Spleen (tissue), 13 donors: ENCODE measurements at places on chromosomes 12 and 14. TPM values are rescaled to one million over a fixed set of nuclear protein-coding genes. Genes with fewer than 3 reads are reported as not detected.

DNA sequence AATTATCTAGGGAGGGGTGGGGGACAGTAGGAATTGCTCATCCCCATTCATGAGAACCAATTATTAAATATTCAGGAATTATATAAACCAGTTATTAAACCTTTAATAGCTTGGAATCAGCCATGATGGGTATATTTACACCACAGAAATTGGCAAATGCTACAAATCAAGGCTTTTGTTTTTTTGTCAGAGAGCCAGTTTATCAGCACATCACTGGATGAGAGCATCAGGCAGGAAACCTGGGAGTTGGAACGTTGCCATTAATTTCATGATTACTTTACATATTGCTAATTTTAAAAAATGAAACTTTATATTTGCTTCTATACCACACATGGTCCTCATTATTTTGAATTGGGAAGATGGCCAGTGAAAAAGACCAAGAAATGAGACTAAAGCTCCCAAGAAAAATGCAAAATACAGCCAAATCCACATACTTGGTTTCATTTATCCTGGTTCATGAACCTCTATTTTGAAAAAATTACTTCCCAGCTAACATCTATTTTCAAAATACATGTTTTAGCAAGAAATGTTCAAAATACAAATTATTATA is 48.4 kb downstream of the ATL1 start:
- no peaks in the 10 kb centered on the region for H3K27me3 ChIP-seq
- H3K4me3 ChIP-seq = no peak overlapping the region
- H3K27ac ChIP-seq = no peak overlapping the region
- no peak for DNase-seq
- H3K4me1 ChIP-seq = no peaks in the 10 kb centered on the region

DNA sequence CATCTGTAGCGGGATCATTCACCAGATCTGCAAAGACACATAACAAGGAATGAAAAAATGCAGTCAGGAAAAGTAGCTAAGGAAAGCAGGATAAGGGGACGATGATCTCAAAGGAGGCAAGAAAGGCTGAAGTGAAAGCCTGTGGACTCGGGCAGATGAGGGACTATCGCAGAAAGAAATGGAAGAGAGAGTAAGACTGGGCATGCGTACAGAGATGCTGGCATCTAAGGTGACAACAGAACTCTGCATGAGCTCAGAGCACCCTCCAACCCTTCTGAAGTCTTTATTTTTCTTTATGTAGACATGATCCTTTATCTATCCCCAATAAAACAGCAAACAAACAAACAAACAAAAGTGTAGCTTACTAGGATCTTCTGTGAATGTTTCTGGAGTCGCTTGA is 7.2 kb downstream of the MFAP5 start:
- DNase-seq = no peak
- no peaks in the 10 kb centered on the region for H3K4me1 ChIP-seq
- no peaks in the 10 kb centered on the region for H3K27me3 ChIP-seq
- H3K36me3 ChIP-seq = no peaks in the 10 kb centered on the region
- no peak overlapping the region for H3K27ac ChIP-seq
- no peak overlapping the region for H3K4me3 ChIP-seq

The CCDC196 gene
- total RNA-seq = not detected

DNA sequence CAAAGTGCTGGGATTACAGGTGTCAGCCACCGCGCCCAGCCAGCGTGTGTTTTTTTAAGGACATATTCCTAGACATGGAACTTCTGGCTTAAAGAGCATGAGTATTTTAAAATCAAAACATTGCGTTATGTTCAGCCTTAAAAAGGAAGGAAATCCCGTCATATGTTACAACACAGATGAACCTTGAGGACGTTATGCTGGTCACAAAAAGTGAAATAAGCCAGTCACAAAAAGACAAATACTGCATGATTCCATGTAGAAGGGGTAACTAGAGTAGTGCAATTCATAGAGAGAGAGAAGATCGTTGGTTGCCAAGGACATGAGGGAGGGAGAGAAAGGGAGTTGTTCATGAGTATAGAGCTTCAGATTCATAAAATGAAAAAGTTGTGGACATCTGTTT is 53.9 kb downstream of the ACACB start:
- no peak overlapping the region for H3K4me3 ChIP-seq
- H3K27me3 ChIP-seq = no peaks in the 10 kb centered on the region
- H3K4me1 ChIP-seq = no peaks in the 10 kb centered on the region
- DNase-seq = no peak
- H3K36me3 ChIP-seq = peaks cover 84% of the 10 kb centered on the region

GRCh38 chr12:40309001-40309400 is 84.2 kb downstream of the LRRK2 start:
- no peak overlapping the region for H3K27ac ChIP-seq
- no peak overlapping the region for H3K4me3 ChIP-seq
- no peaks in the 10 kb centered on the region for H3K36me3 ChIP-seq
- H3K27me3 ChIP-seq = no peaks in the 10 kb centered on the region
- no peak for DNase-seq
- H3K4me1 ChIP-seq = peaks cover 12% of the 10 kb centered on the region

DNA sequence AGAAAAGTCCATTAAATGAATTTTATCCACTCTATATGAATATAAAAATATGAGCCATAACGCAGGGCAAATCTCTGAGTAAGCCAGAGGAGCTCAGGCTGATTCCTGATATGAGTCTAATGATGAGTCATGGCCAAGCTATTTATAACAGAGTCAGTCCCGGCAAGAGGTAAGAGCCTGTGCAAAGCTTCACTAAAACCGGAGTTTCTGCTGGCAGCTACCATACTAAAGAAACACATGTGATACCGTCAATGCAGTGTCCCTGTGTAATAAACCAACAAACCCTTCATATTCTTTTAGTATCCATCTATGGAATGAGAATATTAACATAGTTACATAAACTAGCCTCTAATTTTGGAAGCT is 319.4 kb downstream of the KCNC2 start:
- no peaks in the 10 kb centered on the region for H3K27me3 ChIP-seq
- H3K36me3 ChIP-seq = no peaks in the 10 kb centered on the region
- no peaks in the 10 kb centered on the region for H3K4me1 ChIP-seq
- H3K27ac ChIP-seq = no peak overlapping the region
- no peak for DNase-seq

DNA sequence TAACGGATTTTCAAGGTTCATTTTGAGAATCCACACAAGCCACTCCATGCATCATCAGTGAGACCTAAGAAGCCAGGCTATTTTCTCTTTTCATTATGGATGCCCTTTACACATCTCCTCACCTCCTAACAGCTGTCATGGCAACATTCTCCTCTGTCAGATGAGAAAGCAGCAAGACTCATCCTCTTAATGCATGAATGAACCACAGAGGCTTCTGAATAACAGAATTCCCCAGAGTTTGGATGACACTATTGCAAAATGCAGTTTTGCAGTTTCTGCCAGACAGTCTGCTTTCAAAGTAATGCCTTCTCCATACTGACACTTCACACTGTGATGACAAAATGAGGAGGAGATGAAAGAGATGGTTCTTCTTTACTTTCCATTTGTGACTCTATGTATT is 286.7 kb upstream of the GRIP1 start:
- DNase-seq = no peak
- H3K4me1 ChIP-seq = no peaks in the 10 kb centered on the region
- no peaks in the 10 kb centered on the region for H3K27me3 ChIP-seq
- no peak overlapping the region for H3K27ac ChIP-seq
- H3K36me3 ChIP-seq = no peaks in the 10 kb centered on the region

DNA sequence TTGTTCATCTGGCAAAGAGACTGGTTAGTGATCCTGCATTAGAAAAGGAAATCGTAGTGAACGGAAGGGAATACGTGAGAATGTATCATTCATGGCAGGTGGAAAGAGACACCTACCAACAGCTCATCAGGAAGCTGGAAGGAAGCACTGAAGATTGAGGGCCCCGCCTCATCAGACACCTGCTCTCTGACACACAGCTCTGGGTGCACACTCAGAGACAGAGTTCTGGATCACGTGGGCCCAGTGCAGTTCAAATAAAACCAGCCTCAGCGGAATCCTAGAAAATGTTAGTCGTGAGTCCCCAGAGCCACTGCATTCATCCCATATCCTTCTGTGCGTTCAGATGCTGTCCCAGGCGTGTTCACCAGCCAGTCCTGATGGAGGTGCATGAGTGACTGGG is 129.7 kb downstream of the GLT1D1 start:
- no peaks in the 10 kb centered on the region for H3K4me1 ChIP-seq
- H3K36me3 ChIP-seq = no peaks in the 10 kb centered on the region
- no peak for DNase-seq

DNA sequence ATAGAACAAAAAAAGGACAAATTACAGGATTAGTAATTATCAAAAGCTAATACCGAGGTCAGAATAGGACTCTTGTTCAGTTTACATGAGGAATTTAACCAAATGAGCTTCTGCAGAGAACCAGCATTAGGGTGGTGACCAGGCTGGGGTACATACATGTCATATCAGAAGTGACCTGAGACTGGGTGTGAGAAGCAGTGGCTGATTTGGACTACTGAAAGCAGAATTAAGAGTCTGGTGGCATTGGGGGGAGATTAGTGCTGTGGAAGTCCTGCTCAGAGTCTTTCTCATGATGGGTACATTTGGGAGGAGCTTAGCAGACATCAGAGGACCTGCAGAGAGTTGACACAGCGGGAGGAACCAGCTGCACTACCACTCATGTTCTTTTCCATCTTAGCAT is 21.7 kb downstream of the TRAF3 start:
- no peak for DNase-seq
- no peaks in the 10 kb centered on the region for H3K27me3 ChIP-seq
- H3K27ac ChIP-seq = peak overlapping the region; percentile 36
- H3K4me3 ChIP-seq = no peak overlapping the region
- no peaks in the 10 kb centered on the region for H3K36me3 ChIP-seq
- H3K4me1 ChIP-seq = peaks cover 25% of the 10 kb centered on the region

The MIP gene
- total RNA-seq = not detected

The TRIM9 gene
- total RNA-seq = 1.6 TPM

DNA sequence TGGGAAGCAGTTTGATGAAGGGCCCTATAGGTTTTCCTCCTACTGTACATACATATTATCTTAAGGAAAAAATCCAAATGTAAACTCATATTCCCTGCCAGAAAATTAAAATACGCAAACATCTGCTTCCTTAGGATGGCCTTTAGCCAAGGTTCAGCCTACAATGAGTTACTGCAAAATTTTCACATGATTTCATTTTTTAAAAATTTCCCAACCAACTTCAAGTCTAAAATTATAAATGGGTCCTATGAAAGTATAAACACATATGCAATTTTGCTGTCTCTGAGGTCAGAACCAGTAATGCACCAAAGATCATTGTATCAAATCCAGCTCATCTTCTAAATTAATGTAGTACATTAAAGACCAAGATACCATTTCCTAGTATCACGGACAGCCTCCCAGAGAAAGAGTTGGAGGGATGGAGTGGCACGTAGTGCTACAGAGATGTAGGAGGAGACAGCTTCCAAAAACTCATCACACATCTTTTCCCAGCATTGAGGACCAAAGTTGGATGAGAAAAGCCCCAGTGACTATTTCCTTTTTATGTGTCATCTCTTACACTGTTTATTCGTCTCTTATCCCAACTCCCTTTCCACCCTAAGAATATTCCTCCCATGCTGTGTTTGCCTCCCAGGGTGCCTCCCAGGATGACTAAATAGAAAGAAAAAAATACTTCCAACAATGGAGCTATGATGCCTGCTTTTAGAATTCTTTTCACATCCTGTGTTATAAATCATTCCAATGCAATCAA is 92.3 kb upstream of the SLCO1C1 start:
- H3K4me1 ChIP-seq = no peaks in the 10 kb centered on the region
- H3K27me3 ChIP-seq = no peaks in the 10 kb centered on the region

DNA sequence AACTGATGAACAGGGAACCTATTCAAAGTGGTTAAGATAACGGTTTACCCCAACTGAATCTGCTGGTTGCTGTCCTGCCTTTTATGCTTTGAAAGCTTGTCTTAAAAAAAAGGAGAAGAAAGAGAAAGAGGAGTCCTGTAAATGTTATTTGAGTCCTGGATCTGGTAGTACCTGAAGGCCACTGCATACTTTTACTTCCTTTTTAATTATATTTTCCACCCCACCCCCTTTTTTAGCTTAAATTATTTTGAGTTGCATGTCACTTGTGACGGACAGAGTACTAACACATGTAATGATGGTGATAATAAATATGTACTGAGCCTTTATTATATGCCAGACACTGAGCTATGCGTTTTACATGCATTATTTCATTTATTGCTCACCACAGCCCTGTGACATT is 2.5 kb upstream of the AMIGO2 start:
- no peaks in the 10 kb centered on the region for H3K27me3 ChIP-seq
- peaks cover 51% of the 10 kb centered on the region for H3K4me1 ChIP-seq
- H3K27ac ChIP-seq = peak overlapping the region; percentile 92
- no peak for DNase-seq
- no peaks in the 10 kb centered on the region for H3K36me3 ChIP-seq
- H3K4me3 ChIP-seq = no peak overlapping the region

DNA sequence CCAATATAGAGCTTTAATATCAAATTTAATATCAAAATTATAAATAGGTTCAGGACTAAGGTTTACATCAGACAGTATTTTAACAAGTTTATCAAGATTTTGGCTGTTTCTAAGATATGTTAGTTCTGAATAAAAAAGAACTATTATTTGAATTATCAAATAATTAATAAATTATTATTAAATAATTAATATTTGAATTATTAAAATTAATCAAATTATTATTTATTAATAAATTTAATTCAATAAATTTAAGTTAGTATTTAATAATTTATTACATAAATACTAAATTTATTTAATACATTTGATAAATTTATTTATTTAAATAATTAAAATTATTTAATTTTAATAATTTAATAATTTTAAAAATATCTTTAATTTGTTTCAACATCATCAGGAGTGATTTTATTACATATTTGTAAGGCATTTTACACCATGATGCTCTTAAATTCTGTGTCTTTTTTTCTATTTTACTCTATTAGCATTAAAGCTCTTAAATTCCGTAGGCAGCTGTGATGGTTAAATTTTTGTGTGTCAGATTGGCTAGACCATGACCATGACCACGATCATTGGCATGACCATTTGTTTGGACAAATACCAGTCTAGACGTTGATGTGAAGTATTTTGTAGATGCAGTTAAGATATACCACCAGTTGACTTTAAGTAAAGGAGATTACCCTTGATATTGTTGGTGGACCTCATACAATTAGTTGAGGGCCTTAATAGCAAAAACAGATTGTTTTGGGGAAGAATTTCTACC is 82.6 kb downstream of the BBS10 start:
- DNase-seq = no peak
- no peak overlapping the region for H3K27ac ChIP-seq
- no peaks in the 10 kb centered on the region for H3K36me3 ChIP-seq
- H3K4me1 ChIP-seq = no peaks in the 10 kb centered on the region
- H3K27me3 ChIP-seq = no peaks in the 10 kb centered on the region

DNA sequence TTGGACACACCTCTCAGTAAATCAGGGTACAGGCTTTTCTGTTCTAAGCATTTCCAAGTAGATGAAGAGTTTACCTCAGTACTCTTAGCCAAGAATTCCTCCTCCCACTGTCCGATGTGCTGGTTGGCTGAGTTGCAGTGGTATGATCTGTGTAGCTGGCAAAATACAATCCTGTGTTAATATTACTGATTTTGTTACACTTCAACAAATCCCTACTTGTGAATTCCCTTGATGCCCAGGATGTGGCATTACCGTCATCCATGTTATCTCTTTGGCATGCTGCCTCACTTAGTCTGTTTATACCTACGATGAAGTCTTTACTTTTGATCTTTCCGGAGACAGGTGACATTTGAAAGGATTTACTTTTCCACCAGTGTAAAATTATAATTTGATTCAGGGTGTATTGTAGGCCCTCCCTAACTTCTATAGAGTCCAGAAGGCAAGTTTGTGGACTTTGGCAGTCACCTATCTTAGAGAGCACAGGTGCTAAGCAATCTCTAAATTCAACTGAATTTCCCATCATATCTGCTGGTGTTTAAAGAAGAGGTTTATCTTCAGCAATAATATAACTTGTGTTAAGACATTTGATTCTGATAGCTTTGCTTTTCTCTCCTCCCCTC is 10.1 kb downstream of the CCDC196 start:
- no peaks in the 10 kb centered on the region for H3K27me3 ChIP-seq
- H3K36me3 ChIP-seq = no peaks in the 10 kb centered on the region
- H3K4me3 ChIP-seq = no peak overlapping the region
- DNase-seq = no peak
- no peak overlapping the region for H3K27ac ChIP-seq
